RPMI7951 (cell line): ENCODE measurements at places on chromosomes 5 and 9. TPM values are rescaled to one million over a fixed set of nuclear protein-coding genes. Genes with fewer than 3 reads are reported as not detected.

DNA sequence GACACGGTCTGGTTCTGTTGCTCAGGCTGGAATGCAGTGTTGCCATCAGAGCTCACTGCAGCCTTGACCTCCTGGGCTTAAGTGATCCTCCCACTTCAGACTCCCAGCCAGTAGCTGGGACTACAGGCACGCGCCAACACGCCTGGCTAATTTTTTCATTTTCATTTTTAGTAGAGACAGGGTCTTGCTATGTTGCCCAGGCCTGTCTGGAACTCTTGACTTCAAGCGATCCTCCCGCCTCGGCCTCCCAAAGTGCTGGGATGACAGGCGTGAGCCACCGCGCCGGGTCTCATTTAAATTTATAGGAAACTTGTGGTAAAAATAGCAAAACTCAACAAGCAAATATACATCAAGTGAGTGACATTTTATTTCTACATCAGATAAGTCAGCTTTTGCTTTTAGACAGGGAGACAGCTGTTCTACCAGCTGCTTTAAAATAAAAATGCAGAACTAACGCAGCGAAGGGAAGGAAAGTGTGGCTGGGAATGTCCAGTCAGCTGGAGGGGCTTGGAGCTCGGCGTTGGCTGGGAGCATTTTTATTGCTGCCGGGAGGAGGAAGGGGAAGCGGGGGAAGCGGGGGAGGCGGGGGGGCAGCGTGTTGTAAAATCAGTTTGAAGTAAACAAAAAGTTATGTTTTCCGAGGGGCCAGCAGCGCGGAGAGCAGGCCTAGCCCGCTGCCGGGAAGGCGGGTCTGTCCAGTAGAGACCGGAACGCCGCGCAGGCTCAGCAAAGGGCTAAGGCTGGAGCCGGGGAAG is 707 bp upstream of the ZFYVE16 start:
- DNase-seq = peak; percentile 39

GRCh38 chr9:133705576-133705975 is 32.6 kb downstream of the SARDH start:
- no peak for DNase-seq

GRCh38 chr9:107274953-107275422 is 8.1 kb upstream of the RAD23B start:
- peak; percentile 98 for DNase-seq

- DNase-seq = no peak
These were observed 11.6 kb upstream of the SUSD1 start for GRCh38 chr9:112186695-112187094.

GRCh38 chr5:15092801-15093200 is 221.2 kb upstream of the ANKH start:
- no peak for DNase-seq

DNA sequence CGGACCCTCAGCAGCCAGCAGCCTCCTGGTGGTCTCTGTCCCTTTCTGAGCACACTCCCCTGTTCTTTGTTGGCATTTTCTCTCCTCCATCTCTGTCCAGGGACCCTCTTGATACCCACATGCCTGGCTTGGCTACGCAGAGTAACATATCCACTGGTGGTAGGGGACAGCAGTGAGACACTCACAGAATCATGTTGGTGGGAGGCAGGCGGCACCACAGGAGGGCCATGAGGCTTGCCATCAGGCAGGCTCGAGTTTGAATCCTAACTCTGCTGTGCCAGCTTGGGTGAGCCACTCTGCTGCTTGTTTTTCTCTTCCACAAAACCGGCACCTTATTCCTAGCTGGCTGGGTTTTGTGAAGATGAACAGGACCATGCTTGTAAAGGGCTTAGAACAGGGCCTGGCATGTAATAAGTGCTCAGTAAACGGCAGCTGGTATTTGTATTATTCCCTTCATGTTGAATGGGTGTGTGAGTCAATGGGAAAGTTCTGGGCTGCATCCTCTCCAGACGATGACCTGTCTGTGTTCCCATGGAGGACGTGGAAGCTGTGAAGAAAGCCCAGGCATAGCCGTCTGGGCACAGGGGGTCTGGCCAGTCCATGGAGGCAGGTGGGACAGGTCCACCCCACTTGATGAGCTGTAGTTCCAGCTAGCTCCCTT is 2.3 kb downstream of the COL27A1 start:
- DNase-seq = peak; percentile 41

DNA sequence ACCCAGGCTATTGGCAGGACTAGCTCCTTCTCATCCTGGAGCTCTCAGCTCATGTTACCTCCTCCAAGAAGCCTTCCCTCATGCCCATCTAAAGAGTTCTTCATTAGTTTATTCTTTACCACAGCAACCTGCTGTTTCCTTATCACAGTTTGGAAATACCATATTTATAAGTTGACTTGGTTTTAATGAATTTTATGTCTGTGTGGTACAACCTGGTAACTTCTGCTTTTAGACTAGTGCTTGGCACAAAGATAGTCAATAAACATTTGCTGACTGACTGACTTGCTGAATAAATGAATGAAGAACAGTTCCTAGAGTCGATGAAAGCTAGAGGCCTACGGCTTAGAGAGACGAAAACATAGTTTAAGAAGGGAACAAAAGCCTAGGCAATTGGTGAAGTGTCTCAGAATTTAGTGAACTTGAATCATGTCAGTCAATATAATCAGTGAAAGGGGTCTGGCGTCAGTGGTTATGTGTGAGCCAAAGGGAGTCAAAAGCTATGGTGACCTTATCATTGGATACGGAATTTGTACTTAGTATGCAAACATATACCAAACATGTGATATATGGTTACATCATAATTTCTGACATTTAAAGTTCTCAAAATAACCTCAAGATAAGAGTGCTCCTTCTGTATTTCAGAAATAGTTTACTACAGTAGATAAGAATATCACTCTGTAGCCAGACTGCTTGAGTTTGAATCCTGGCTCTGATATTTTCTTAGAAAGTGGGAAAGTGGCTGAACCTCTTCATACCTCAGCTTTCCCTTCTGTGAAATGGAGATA is 239.5 kb downstream of the MCTP1 start:
- DNase-seq = no peak

GRCh38 chr5:1497242-1497777 is 26.4 kb downstream of the LPCAT1 start:
- no peak for DNase-seq

DNA sequence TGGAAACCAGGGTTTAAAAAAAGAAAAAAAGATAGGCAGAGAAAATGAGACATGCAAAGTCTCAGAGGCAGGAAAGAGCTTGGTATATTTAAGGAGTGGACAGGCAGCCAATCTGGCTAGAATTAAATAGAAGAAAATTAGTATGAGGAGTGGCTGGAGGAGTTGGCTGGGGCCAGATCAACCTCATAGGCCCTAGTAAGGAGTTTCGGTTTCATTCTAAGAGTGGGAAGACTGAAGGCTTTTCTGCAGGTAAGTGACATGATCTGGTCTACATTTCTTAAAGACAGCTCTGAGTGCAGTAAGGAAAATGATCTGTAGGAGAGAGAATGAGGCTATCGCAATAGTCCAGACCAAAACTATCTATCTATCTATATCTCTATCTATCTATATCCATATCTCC is 27.5 kb downstream of the ADRB2 start:
- no peak for DNase-seq

- no peak for DNase-seq
These were observed 23.0 kb downstream of the CTSL start for GRCh38 chr9:87748881-87749280.

DNA sequence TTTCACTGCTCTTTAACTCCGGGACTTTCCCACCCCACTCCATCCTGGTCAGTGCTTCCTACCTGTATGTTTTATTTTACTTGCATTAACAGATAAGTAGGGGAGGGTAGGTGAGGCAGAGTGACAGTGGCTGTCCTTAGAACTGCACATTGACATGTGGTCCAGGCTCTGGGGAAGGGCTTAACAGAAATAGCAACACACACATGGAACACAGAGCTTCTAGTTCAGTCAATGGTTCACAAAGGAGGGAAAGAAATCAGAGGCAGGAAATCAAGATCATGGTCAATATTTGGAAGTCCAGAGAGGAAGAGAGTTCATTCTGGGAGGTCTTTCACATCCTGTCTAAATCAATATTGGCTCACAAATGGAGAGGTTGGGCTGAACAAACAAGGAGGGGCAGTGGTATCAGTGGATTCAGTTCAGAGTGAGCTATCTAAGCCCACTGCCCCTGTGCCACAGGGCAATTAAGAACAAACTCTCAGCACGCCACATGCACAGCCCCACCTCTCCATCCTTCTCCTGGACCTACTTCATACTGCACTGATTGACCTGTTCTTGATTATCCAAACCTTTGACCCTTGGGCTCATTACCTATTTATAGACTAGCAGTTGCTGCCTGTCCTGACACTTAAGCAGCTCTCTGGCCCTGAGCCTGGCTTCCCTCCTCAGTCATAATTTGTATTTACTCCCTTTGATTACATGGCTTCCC is 6.2 kb upstream of the VPS13A start:
- DNase-seq = no peak

GRCh38 chr5:73232266-73233041 is 59.5 kb downstream of the TMEM174 start:
- no peak for DNase-seq

DNA sequence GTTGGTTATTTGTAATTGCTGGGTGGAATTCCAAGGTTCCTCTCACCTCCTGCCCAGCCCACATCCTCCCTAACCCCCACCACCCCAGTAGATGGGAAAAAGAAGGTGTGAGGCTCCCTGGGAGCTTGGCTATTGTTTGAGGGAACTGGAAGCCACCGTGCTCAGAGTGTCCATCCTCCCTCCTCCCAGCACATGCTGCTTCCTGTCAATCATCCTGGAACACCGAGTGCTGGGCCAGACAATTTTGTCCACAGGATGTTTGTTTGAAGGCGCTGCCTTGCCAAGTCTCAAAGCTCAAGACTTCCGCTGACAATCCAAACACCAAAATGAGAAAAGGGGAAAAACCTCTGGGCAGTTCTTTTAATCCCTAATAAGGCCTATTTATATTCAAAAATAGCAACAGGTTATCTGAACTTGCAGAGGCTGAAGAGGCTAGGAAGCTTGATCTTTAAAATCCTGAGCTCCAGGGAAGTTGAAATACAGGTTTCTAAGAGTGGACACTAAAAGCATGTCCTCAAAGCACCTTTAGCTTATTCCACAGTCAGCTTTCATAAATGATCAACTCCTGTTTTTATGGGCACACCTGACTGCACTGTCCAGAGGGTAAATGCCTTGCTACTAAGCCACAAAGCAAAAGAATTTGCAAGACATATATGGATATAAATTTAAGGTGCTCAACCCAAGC is 286.7 kb downstream of the NFIB start:
- no peak for DNase-seq

- DNase-seq = no peak
These were observed 62.0 kb upstream of the IER5L start for GRCh38 chr9:129239946-129240490.

DNA sequence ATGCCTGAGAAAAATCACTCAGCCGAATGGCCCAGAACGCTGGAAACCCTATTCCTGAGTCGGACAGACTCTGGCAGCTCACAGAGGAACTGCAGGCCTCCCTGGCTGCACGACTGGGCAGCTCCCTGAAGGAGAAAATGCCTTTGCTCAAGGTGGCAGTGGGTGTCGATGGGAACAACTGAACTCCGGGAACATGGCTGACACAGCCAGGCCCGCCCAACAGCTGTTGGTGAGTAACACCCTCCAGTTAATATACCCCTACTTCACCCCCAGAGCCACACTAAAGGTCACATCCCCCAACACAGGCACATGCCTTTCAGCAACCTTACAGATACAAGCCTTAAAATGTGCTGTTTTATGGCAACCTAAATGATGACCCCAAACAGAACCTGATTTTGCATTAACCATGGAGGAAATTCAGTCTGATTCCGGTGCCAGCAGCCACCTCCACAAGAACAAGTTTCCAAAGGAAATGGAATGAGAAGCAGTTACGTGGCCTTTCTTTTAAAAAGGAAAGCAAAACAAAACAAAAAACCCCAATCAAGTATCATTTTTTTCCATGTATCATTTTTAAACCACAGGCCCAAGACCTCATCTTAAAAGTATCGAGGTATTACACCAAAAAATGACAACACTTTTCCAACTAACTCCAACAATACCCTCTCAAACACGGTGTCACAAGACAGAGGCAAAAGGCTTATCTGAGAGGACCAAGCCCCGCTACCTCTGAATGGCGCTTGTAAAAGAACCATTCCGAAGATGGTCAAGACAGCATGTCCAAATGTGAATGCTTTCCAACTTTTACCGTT is 3.1 kb downstream of the KLF9 start:
- peak; percentile 75 for DNase-seq

The FRMPD1 gene
- not detected in 2 replicates for total RNA-seq

The TEX48 gene
- not detected in 2 replicates for total RNA-seq

The NMUR2 gene
- total RNA-seq = not detected in 2 replicates

The SRP19 gene
- total RNA-seq = 66.6 and 106 TPM in 2 replicates

The OMD gene
- total RNA-seq = not detected in 2 replicates

The GFI1B gene
- total RNA-seq = not detected in 2 replicates

The C9orf50 gene
- not detected in 2 replicates for total RNA-seq

The NR5A1 gene
- total RNA-seq = not detected in 2 replicates

The AFAP1L1 gene
- total RNA-seq = 14.3 and 14.8 TPM in 2 replicates

The MARVELD2 gene
- 1.1 and 2.5 TPM in 2 replicates for total RNA-seq

The GDF9 gene
- total RNA-seq = 0.12 and 0.39 TPM in 2 replicates
